ENCODE measurements at places on chromosomes 3 and 15. TPM values are rescaled to one million over a fixed set of nuclear protein-coding genes. Genes with fewer than 3 reads are reported as not detected.

BNC1 gene
- total RNA-seq: 0.35 TPM

ZNF620 gene
- 24.0 TPM for total RNA-seq

DNA sequence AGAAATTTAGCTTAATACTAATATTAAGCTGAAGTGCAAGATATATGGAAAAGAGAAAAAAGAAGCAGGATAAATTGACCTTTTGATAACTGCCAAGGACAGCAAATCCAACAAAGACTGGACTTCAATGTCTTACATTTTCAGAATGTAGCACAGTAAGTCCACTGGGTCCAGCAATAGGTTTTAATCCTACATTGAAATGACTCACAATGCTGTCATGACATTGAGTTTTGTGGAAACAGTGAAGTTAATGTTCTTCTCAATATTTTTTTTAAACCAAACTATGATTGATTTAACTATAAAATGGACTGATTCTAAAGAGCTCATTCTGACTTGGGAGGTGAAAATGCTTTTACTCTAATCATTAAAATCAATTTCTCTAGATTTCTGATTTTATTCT lies 166.6 kb upstream of the ZNF717 start:
- H3K27me3 ChIP-seq: no peaks in the 10 kb centered on the region
- no peak overlapping the region for H3K4me3 ChIP-seq
- DNase-seq: no peak
- H3K4me1 ChIP-seq: no peaks in the 10 kb centered on the region
- no peak overlapping the region for H3K27ac ChIP-seq
- no peaks in the 10 kb centered on the region for H3K36me3 ChIP-seq

- H3K4me3 ChIP-seq: no peak overlapping the region
- DNase-seq: no peak
- H3K27me3 ChIP-seq: no peaks in the 10 kb centered on the region
- no peak overlapping the region for H3K27ac ChIP-seq
- peaks cover 70% of the 10 kb centered on the region for H3K36me3 ChIP-seq
Observed at GRCh38 chr3:33704891-33705290, 13.2 kb downstream of the CLASP2 start.

DNA sequence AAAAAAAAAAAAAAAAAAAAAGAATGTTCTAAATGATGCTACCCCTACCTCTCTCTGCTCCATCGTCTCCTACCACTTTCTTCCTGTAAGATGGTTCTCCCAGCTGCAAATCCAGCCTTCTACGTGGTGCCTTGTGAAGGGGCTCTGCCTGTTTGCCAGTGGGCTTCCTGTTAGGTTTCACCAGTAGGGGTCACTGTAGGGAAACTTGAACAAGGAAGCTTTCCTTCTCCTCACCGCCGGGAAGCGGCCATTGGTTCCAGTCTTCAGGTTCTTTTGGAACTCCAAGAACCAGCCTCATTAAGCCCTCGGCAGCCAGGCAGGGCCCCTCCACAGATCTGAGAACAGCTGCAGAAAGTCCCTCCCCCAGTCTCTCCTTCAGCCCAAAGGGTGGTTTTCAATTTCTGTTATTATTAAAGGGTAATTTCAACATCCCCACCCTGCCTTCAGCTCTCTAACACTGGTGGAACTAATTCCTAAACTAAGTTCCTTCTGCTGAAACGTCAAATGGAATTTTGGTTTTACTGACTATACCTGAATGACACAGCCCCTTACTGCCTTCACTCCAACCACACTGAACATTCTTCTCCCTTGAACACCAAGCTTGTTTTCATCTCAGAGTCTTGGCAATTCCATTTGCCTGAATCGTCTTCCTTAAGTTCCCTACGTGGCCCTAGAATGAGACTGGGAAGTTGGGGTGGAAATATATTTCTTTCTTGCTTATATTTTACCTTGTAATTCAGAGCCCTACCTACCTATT lies 13.5 kb downstream of the MCCC1 start:
- H3K27ac ChIP-seq: no peak overlapping the region
- no peak overlapping the region for H3K4me3 ChIP-seq
- H3K4me1 ChIP-seq: no peaks in the 10 kb centered on the region
